ENCODE measurements at places on chromosomes 7 and 10.

GRCh38 chr7:76509931-76510877, at the start of gene UPK3B:
Gene UPK3B (plus strand): TSS chr7:76510552. CDS start chr7:76510653, 101 bp downstream.
- no peak for DNase-seq

GRCh38 chr10:83301732-83302131, 837.6 kb upstream of the GHITM start:
- no peak for DNase-seq

DNA sequence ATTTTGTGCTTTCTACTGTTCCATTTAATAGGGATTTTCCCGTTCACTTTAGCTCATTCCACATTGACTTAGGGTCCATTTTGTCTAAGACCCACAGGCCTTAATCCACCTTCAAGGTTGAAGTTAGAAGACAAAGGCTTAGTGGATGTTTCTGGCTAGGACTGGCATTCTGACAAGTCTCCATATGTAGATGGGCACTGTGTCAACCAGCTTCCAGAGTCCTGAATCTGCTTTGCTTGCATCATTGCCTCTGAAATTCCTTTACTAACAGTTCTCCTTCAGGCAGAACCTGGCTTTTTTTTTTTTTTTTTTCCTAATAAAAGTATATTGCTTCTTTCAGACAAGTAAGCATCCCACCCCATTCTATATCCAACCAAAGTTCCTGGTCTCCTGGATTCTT, 69.6 kb upstream of the PDCD4 start:
- no peak for DNase-seq

DNA sequence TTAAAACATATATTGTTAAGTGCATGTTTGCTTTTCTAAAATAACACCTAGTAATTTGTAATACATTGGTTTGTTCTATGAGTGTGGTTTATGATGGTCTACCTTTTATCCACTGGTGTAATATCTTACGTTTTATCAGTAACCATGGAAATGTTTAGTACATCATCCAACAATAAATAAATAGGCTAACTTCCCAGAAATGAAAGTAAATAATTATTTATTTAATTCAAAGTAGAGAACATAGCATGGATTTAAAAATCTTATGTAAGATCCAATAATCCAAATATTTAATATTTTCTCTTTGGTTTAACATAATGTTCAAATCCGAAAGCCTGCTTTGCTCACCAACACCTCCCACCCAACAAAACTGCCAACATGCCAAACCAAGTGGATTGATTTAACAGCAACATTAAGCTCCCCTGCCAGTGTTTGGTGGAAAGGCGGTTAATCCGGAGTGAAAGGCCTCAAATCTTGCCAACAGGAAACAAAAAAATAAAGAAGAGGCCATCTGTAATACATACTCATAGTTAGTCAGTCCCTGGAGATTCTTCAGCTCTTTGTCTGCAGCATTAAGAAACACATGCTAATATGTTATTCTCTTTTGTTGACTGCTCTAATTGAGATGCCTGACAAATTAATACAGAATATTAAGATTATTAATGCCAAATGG, 897.8 kb downstream of the CNTNAP2 start:
- no peak for DNase-seq

- DNase-seq, result no peak
Observed at GRCh38 chr10:84540022-84540616, 211.7 kb downstream of the CCSER2 start.

DNA sequence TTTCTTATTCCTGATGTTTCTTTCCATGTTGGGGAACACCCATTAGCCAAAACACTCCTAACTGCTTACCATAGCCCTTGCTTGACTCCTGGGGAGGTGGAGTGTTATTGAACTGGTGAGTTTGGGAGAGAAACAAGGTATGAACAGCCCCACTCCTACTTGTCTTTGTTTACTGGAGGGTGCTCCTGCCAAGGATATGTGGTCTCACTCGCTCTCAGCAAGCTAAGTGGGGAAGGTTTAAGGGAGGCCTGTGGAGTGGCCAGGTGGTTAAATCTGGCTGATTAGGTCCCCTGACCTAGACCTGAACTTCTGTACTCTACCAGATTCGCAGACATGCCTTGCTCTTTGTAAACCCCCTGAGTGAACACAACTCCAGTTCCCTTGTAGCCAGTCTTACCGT, 300.1 kb downstream of the PTEN start:
- DNase-seq, result no peak

DNA sequence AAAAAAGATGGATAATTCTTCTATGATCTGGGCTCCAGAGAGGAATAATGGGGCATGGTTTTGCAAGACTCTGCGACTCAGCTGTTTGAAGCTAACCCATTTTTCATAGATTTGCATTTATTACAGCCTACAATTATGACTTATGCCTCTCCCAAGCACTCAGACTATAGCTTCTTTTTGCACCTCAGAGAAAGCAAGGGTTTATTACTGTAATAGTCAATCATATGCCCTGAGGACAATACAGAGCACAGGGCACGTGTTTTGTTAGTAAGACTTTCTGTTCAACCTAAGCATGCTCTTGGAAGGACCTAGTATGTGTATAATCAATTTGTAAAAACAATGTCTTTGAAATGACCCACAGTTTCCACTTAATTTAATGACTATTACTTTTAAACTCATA, 221.2 kb downstream of the PARD3 start:
- no peak for DNase-seq

DNA sequence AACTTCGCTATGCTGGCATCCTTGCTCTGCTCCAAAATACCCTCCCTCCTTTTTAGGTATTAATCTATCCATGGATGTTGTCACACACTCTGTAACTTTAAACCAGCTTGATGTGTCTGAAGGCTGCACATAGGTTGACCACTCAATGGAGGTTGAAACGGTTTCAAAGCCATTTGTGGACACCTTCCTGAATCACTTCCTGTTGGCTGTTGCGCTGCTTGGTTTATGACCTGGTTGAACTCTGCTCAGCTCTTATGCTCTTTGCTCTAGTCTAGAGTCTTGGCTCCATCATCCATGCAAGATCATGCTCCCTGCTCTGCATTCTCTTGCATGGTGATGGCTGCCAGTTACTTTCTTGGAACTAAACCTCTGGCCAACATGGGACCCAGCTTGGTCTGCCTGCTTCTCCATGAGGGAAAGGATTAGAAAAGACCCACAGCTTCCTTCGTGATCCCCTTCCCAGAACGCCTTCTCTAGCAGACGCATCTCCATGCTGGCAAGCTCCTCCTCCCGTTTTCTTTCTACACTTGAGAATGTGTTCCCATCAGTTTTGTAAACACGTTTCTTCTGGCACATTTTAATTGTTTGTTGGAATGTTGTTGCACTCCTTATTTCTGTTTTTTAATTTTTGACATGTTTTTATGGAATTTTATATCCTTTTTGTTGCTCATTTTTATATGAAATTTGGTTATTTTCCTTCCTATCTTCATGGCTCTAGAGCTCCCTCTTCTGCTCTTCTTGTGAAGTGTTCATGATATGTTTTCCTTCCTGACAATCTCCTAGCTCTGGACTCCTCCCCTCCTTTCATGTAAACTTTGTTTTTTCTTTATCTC, 149.8 kb downstream of the XPNPEP1 start:
- DNase-seq, result no peak

DNA sequence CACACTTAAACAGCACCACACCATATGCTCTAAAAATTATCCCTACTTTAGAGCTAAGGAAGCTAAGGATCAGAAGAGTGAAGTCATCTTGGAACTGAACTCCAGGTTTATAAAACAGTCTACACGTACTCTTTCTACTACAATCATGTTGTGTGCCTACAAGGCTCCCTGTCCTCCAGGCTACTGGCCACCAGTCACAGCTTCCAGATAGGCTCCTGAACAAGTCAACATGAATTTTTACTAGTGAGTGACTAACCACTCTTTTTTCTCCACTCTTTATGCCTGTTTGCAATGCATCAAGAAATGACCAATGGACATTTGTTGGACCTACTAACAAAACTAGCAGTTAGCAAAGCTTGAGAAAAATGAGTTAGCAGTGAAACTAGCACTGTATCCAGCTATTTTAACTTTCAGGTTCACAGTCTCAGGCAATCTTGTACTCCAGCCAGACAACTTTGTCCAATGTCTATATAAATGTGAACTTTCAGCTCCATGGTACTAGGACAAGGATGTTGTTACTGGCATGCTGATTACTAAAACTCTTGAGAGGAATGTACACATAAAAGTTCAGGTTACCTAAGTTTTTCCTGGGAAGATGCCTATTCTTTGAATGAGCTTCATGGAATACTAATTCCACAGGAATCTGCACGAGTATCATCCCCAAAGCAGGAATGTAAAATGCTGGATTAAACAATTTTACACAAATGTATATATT, 180.0 kb downstream of the BTAF1 start:
- no peak for DNase-seq

GRCh38 chr7:33531888-33532287, 373.5 kb upstream of the BMPER start:
- no peak for DNase-seq

- DNase-seq, result no peak
Observed at GRCh38 chr10:93272884-93273675, 199.4 kb downstream of the CYP26A1 start.

- no peak for DNase-seq
Observed at GRCh38 chr10:124092250-124092859, 1.0 kb downstream of the CHST15 start.

- DNase-seq, result no peak
Observed at GRCh38 chr7:88280801-88281200, 25.9 kb downstream of the STEAP4 start.

DNA sequence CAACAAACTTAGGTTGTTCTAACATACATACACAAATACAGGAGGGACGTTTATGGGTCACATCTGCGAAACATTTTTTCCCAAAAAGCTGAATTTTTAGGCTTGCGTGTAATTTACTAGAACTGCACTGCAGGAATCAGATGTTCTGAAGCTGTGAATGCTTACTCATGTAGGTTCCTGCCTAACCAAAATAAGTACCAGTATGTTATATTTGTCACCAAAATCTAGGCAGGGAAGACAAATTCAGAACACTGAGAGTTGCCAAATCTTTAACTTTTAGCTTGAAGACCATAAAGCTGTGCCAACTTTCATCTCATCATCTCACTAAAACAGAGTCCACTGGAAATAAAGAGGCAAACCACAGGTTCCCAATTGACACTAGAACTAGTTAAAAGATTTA, 5.7 kb downstream of the UBE2H start:
- DNase-seq, result no peak

DNA sequence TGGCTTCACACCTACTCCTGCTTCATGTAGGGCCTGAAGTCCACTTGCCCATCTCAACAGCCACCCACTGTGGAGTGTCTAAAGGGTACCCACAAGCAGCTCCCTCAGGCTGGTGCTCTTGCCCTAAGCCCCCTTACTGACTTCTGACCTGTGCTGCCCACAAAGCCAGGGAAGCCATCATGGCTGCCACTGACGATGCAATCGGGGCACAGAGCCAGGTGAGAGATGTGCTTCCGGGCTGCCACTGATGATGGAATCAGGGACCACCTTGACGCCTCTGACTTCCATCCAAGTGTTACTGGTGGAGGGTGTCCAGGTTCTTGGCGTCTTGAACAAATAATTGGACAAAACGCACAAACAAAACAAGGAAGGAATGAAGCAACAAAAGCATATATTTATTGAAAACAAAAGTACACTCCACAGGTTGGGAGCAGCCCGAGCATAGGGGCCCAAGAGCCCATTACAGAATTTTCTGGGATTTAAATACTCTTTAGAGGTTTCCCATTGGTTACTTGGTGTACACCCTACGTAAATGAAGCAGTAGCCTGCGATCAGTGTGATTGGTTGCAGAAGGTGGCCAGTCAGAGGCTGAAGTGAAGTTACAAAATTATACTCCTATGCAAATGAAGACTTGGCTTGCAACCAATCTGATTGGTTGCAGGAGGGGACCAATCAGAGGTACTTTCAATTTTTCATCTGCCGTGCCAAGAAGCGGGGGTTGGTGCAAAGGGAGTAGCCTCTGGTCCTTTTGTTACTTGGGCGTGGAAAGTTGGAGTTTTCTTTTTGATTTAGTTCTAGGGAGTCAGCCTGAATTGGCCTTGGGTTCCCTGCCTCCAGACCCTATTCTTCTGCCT, 4.5 kb downstream of the CPA2 start:
- no peak for DNase-seq

DNA sequence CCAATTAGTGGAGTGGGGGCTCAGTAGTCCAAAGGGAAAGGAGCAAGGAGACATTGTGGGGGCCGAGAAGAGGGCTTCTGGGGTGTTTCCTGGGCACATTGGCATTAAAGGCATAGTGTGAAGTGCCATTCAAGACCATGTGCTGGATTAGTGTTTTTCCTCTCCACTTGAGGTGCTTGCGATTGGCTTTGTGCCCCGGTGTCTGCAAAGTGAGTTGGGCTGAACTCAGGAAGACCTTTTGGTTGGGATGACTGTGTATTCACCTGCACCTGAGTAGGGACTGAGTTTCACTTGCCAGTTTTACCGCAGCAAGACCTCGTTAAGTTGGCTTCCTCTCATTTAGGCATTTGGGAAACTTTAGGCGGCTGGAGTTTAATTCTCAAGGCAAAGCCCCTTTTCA, 73.0 kb downstream of the TCF7L2 start:
- DNase-seq, result no peak

- no peak for DNase-seq
Observed at GRCh38 chr10:129847741-129848483, 116.2 kb downstream of the EBF3 start.

GRCh38 chr10:6033954-6034353, 28.2 kb downstream of the IL2RA start:
- DNase-seq, result no peak

GRCh38 chr10:76032700-76033039, 601.2 kb downstream of the LRMDA start:
- no peak for DNase-seq

GRCh38 chr7:54961391-54961790, 57.4 kb upstream of the EGFR start:
- DNase-seq, result no peak

DNA sequence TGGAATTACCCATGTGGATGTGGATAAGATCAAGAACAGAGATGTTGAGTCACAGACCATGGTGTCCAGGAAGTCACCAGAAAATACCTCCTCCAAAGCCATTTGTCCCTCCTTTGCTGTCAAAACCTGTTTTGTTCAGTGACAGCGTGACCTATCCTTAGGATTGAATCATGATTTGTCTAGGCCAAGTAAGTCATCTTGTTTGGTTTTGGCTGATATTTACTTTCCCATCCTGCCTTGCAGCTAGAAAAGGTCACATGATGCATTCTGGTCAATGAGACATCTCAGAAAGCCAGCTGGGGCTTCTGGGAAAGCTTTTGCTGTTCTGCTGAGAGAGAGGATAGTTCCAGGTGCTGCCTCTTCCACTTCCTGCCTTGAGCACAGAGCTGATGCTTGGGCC, 225.3 kb upstream of the ZMIZ1 start:
- no peak for DNase-seq

DNA sequence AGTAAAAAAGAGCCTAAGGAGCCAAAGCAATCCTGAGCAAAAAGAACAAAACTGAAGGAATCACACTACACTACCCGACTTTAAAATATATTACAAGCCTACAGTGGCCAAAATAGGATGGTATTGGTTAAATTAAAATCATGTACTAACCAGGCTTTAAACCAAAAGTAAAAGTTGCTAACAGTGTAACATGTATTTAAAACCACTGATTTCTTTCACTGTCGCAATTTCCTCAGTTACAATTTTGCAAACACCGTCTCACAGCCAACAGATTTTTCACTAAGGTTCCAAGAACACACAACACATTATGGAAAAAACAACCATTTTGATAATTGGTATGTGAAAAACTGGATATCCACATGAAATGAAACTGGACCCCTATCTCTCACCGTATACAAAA, 74.0 kb downstream of the JMJD1C start:
- DNase-seq, result no peak

GRCh38 chr7:12703881-12704280, 16.4 kb downstream of the ARL4A start:
- no peak for DNase-seq

GRCh38 chr10:113362645-113363091, 190.2 kb upstream of the HABP2 start:
- DNase-seq, result no peak

GRCh38 chr10:19788075-19788686, 28.1 kb upstream of the PLXDC2 start:
- no peak for DNase-seq

Data from T-helper 2 cell (primary cell).